ENCODE measurements at places on chromosomes 1 and 21.

DNA sequence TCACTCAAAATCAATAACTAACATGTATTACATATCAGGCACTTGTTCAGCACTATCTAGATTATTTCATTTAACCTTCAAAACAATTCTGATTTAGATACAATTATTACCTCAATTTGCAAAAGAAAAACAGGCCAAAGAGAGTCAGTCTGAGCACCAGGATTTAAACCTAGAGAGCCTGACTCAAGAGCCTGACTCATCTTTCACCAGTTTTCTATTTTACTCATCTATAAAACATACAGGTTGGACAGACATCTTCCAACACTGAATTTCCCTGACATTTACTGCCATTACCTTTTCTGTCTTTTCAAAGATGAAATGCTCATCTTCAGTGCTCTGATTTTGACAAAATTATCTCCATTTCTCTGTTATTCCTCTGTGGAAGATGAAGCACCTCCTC lies 116.5 kb downstream of the MRPL39 start:
- DNase-seq: no peak

- no peak for DNase-seq
Measured at GRCh38 chr1:37152491-37152890, 118.2 kb upstream of the GRIK3 start.

DNA sequence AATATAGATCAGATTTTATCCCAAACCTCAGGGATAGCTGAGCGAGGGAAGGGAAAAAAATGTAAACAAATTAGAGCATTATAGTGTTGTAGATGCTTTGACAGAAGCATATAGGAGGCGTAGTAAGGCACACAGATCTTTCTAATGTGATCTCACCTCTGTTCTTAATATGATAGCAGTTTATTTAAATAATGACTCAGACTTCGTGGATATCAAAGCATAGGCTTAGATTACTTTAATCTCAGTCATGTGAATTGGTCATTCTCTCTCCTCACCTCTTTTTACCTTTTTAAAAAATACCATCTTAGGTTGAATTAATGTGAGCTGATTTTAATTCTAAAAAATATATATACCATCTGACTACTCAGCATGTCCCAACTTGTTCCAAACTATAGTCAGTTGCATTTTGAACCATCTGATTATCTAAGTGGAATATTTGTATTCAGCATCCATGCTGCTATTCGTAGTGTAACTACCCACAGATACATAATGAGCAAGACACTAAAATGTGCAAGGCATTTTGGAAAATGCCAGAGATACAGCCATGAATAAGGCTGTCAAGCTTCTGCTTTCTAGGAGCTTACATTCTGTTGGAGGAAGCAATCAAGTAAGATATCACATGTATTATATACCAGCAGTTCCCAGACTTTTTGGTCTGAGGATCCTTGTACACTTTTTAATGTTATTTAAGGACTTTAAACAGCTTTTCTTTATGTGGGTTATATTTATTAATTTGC lies 76.7 kb downstream of the OSBPL9 start:
- DNase-seq: no peak

DNA sequence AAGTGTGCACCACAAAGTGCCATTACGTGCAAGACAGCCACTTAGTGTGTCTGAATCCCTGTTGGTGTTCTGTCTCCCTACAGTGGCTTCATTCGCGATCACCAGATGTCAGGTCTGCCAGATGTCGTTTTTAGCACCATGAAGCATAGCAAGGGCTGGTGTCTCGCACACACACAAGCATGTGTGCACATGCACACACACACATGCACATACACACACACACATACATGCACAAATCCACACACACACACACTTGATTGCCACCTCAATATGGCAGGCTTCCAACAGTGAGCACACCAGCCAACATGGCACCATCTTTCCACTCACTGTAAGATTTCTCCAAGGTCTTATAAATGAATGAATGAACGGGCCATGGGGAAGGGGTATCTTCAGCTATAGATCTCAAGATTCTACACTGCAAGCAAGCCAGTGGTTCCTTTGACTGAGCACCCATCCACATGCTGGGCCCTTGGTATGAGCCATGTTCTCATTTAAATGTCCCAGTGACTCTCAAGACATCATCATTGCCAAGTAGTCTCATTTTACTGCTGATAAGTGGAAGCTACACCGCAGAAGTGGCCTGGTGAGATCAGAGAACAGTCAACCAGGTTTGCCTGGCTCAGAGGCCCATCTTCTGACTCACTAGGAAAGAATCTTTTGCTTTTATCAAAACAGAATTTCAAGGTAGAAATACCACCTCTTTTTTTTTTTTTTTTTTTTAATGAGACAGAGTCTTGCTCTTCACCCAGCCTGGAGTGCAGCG lies 84.9 kb downstream of the SIM2 start:
- DNase-seq: no peak

DNA sequence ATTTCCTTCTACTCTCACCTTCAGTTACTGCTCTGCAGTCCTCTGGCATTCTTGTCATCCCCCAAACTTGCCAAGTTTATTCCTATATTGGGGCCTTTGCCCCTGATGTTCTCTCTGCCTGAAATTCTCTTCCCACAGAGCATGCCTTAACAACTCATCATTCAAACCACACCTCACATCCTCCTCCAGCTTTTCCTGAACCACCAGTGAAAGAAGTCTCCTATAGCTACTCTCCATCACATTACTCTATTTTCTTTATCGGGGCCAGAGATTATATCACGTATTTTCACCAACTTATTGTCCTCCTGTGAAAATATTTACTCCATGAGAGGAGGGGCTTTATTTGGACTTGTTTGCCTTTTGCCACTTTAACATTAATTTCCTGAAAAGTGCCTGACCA lies 32.1 kb downstream of the EXTL2 start:
- no peak for DNase-seq
